ENCODE measurements at places on chromosomes 13 and 19. TPM values are rescaled to one million over a fixed set of nuclear protein-coding genes. Genes with fewer than 3 reads are reported as not detected.

Gene DIRAS1
- 0.31 TPM for total RNA-seq

Gene ATP4A
- not detected for total RNA-seq

Gene FCHO1
- total RNA-seq = 54.5 TPM

Gene MBD3L3
- total RNA-seq = not detected

GRCh38 chr13:35473206-35473775 is 3.2 kb downstream of the MAB21L1 start:
- H3K4me3 ChIP-seq = no peak overlapping the region
- no peak for DNase-seq
- H3K4me1 ChIP-seq = peaks cover 24% of the 10 kb centered on the region
- H3K36me3 ChIP-seq = peaks cover 14% of the 10 kb centered on the region
- H3K27ac ChIP-seq = no peak overlapping the region

GRCh38 chr19:57241176-57241575 is 744 bp downstream of the ZNF805 start:
- peaks cover 24% of the 10 kb centered on the region for H3K4me1 ChIP-seq
- H3K4me3 ChIP-seq = peak overlapping the region; percentile 90

DNA sequence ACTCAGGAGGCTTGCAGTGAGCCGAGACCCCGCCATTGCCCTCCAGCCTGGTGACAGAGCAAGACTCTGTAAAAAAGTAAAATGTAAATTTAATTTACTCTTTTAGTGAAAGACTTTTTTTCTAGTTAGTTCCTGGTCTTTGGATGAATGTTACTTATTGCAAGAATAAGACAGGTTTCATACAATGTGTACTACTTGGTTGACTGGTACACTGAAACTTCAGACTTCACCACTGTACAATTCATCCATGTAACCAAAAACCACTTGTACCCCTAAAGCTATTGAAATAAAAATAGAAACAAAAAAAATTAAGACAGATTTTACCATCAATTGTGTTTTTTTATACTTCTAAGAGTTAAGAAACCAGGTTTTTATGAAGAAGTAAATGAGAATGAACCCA is 35.5 kb downstream of the GPALPP1 start:
- no peak overlapping the region for H3K4me3 ChIP-seq
- no peaks in the 10 kb centered on the region for H3K4me1 ChIP-seq
- no peaks in the 10 kb centered on the region for H3K27me3 ChIP-seq
- no peak for DNase-seq

DNA sequence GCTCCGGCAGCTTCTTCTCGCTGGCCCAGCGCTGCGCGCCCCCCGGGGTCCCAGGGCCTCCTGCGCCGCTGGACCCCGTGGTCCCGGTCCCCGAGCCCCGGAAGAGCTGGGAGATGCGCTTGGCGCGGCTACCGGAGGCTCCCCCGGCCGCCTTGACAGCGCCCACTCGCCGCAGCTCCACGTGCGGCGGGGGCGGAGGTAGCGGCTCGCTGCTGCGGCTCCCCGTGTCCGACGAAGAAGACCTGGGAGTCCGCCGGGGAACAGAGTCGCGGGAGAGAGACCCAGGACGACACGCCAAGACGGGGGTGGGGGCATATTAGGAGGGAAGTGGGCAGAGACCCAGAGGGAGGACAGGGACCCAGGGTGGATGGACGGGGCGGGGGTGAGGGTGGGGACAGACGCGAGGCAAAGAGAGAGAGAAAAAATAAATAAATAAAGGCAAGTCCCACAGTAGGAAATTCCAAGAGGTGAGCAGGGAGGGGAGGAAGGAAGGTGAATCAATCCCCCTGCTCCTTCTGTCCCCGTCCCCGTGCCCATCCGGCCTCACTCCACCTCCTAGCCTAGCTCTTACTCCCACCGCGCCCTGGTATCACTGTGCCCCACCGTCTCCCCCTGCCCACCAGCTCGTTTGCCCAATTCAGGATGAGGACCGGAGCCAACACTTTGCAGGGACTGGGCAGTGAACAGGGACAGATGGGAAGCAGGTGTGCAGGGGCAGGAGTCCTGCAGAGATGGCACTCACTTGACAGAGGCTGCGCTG is 826 bp downstream of the RASIP1 start:
- H3K36me3 ChIP-seq = no peaks in the 10 kb centered on the region
- peaks cover 7% of the 10 kb centered on the region for H3K27me3 ChIP-seq
- no peak overlapping the region for H3K4me3 ChIP-seq
